Central memory CD8-positive, alpha-beta T cell (primary cell): ENCODE measurements at places on chromosomes 5 and 9.

DNA sequence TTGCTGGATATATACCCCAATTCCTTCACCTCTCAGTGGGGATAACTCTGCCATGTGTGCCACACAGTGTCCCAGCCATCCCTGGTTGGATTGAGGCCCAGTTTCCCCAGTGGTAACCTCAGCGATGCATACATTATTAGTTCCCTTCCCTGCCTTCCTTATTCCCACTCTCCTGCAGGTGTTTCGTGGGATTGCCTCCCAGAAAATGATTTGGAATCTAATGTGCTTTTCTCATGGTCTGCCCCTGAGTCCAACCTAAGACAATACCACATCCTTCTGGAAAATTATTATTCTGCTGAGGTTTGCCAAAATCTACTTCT is 8.4 kb upstream of the SPINK4 start:
- no peak for DNase-seq

GRCh38 chr9:36217256-36217968 is 26.7 kb downstream of the CLTA start:
- DNase-seq, result no peak

DNA sequence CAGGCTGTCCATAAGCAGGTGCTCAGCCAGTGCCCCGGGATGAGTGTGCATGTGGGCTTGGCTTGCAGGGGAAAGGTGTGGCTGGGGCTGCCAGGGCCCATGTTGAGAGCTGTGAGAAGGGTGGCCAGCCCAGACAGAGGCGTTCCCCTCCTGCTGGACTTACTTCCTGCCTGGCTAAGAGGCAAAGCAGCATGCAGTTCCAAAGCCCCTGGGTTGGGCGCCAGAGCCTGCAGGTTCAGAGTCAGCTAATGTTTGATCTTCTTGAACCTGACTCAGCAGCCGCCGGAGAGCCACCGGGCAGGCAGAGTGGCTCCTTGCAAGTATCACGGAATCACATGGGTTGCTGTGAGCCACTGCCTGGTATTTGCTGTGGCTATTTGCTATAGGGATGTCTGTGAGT is 168.4 kb upstream of the MAP1B start:
- DNase-seq, result no peak

GRCh38 chr5:143062379-143062778 is 292.2 kb downstream of the ARHGAP26 start:
- no peak for DNase-seq

GRCh38 chr9:137007108-137007815 is 10.9 kb upstream of the CLIC3 start:
- DNase-seq, result no peak

DNA sequence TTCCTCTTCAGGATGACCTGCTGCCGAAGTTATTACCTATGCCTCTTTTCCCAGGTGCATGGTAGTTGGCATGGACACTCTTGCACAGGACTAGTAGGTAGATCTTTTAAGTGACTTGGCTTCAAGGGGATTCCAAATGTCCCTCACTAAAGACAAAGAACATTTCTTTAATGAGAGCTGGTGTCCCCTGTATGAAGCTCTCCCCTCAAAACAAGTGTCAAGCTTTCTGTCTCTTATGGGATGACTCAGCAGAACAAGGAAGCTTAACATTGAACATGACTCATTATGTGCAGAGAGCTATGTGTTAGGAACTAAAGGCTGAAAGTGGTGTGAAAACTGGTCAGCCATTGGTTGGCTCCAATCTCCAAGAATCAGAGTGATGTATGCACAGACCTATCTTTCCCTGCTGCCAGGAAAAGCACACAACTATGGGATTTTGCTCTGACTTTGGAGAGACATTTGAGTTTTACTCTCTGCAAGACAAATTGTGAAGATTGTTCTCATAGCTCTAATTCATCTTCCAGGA is 120.5 kb downstream of the PRDM6 start:
- DNase-seq, result no peak

DNA sequence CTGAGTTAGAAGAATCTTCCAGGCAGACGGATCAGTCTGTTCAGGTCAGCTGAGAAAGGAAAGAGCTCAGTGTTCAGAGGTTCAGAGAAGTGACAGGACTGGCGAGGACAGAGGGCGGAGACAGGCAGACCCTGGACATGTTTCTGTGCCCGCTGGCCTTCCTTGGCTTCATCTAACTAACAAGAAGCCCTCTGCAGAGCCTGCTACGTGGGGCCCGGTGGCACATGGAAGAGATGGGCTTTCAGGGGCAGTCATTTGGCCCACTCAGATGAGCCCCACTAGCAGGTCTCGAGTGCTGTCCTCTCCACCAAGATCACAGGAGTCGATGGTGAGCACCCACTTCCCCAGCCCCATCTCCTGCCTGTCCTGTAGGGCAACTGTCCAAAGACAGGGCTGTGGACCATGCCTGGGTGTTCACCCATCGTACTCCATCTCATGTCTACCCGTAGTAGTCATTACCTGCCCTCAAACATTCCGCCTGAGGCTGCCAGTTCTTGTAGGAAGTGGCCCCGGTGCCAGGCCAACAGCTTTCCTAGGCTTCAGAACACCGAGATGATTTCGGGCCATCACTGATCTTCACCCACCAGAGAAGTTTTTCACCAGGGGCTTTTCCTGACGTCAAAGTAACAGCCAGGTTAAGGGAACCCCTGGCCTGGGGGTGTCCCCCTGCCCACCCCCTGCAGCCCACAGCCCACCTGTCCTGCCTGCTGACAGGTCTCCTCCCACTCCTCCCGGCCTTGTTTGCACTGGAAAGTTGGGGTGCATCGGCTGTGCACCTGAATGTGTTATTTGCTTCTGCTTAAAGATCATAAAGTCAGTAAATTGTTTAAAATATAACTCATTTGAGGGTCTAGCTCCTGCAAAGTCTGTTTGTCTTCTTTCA is 14.0 kb downstream of the IRX2 start:
- DNase-seq, result no peak

GRCh38 chr5:158522776-158523175 is 576.9 kb downstream of the EBF1 start:
- DNase-seq, result no peak

- DNase-seq, result no peak
Observed at GRCh38 chr5:171412186-171412585, 7.3 kb upstream of the FGF18 start.

GRCh38 chr9:5628183-5628529 is 751 bp upstream of the RIC1 start:
- DNase-seq, result no peak

GRCh38 chr9:15423231-15423985 is 732 bp downstream of the SNAPC3 start:
- no peak for DNase-seq

GRCh38 chr5:45793638-45794532 is 97.7 kb upstream of the HCN1 start:
- no peak for DNase-seq

GRCh38 chr9:130305381-130305780 is 39.8 kb downstream of the HMCN2 start:
- DNase-seq, result no peak

GRCh38 chr5:5739490-5739945 is 317.0 kb downstream of the ICE1 start:
- no peak for DNase-seq

GRCh38 chr5:76608833-76609232 is 14.4 kb downstream of the F2RL2 start:
- no peak for DNase-seq

- DNase-seq, result no peak
Observed at GRCh38 chr5:72301557-72301956, 18.5 kb downstream of the MRPS27 start.

GRCh38 chr5:128674837-128675446 is 136.9 kb upstream of the FBN2 start:
- no peak for DNase-seq

DNA sequence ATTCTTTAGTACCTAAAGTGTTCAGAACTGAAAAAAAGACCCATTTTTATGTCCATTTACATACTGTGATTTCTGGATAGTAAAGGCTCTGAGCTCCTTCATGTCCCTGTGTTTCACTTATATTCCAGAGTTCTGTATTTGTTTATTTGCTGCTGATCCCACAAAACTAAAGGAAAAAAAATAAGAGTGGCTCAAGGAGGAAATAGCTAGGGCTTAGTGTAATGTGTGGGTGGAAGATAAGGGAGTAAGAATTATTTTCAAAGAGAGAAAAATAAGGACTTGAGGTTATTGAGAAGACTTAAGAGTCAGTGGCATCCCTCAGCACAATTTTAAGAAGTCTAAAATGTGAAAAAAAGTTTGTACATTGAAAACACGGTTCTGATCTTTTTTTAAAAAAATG is 46.0 kb downstream of the ENTREP1 start:
- no peak for DNase-seq

- no peak for DNase-seq
Observed at GRCh38 chr5:153938191-153938842, 100.4 kb downstream of the FAM114A2 start.

DNA sequence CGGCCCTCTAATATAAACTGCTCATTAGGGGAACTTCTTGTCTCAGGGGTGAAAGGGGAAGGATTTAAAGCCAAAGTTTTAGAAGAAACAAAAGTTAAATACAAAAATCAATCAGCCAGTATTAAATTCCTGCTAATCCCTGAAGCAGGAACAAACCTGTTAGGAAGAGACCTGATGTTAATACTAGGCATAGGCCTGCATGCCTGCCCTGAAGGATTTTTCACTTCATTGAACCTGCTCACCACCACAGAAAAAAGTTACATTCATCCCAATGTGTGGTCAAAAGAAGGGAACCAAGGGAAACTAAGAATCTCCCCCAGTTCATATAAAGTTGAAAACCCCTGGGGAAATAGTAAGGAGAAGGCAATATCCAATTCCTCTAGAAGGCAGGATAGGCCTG is 9.4 kb upstream of the RNF180 start:
- no peak for DNase-seq

DNA sequence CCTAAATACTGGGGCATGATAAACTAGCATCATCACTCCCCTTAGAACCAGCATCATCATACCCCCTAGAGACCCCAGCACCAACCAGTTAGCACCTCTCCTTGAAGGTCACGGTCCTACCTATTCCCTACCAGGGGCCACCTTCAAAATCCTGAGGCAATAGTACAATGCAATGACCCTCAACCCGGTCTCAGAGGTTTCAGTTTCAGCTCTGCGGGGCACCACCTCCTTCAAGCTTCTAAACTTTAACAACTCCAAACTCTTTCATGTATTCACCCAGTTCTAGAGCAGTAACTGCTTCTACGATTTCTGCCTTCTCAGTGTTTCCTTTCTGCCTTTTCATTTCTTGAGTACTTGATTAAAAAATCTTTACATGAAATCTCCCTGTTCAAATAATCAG is 130.1 kb upstream of the EPB41L4A start:
- no peak for DNase-seq

DNA sequence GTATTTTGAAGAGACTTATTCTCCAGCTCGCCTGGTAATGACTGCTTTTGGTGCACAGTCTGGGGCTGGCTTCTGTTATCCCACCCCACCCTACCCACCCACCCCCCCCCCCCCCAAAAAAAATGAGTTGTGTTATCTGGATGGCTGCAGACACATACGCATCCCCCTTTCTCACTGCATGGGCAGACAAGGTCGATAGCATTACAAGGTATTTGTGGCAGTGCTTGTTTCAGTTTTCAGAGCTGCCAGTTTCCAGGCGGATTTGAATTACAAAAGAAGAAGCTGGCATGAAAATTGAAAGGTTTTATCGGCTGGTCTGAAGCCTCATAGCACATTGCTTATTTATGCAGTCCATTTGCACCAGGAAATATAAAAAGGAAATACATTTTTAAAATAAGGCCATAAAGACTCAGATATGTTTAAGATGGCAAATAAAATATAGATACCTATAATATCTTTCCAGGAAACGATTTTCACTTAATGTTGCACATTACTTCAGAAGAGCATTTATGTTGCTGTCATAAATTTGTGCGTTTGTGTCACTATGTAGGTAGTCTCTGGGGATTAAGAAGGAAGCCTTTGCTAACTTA is 85.1 kb upstream of the GRHPR start:
- DNase-seq, result no peak

DNA sequence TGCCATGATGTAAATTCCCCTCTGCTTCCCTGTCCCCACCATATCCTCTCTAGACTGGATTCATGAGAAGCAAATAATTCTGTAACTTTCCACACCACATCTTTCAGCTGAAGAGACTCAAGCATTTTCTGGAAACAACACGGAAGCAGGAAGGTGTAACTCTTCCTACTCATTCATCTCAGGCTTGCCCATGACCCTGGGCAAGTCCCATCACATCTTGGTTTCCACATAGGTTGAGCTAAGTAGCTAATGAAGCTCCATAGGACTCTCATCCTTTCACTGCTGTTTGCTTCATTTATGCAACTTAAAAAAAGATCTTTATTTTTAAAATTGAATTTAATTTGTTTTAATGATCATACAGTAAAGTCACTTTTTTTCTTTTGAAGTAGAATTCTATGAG is 32.7 kb upstream of the STARD4 start:
- no peak for DNase-seq

GRCh38 chr5:167819406-167819805 is 472.0 kb upstream of the WWC1 start:
- DNase-seq, result no peak

DNA sequence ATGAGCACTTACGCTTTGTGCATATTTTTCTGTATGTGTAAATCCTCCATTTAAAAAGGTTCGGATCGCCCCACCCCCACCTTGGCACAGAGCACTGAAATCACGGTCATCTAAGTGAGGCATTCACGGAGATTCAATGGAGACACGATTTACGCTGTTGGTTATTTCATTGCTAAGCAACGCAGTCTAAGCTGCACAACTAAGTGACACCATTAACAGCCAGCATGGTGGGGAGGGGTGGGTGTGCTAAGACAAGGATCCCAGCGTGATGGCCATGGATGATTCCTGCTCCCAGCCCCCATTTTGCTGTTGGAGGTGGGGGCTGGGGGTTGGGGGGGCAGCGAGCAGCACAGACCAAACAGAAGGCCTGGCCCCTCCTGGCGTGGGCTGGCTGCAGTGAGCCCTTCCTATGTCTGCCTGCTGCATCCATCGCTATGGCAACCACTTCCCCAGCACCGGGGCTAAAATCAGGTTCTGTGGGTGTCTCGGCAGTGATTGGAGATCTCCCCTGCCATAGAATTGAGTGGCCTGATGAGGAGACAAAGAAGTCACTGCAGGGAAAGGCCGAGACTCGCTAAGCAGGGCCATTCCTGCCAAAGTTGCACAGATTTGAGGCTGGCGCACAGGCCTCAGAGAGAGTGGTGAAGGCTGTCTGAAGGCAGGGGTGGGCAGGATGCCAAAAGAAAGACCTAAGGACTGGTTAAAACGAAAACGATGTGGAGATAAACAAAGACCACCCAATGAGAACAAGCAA is 14.3 kb upstream of the MARCHF6 start:
- DNase-seq, result no peak

DNA sequence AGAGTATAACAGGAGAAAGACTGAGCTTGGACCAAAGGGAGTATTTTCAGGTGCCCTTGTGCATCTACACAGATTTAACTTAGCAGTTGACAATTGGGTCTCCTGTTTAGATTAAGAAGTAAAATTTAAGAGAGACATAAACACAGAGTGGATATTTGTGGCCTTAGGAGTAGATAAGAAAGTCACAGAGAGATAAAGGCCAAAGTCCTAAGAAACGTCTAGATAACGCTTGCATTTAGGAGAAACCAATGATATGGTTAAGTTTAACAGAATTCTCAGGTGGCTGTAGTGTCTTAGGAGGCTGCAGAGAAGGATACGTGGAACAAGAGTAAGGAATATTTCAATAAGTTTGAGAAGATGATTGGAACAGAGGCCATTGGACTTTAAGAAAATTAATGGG is 155.0 kb upstream of the DAB2 start:
- no peak for DNase-seq

- no peak for DNase-seq
Observed at GRCh38 chr5:159680095-159680494, 236.2 kb upstream of the ADRA1B start.
